Activated gamma-delta T cell treated with anti-CD3 and anti-CD28 coated beads, Interleukin-2, amount 50 U/mL, for 16 hours (primary cell): ENCODE measurements at places on chromosomes 4 and X.

DNA sequence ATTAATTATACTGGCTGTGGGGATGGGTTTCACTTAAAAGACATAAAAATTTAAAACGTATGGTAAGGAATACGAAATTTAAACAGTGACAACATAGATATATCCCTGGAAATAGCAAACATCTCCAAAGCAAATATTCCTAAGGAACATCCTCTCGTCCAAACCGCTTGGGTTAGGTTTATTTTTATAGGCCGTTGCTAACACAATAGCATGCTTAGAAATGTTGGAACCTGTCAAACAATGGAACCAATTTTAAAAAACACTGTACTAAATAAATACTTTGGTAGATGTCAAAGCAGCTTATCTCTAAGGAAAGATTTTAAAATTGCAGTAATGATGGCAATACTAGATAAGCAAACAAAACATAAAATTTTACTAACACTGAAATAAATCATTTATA is 45.4 kb downstream of the SEC24D start:
- no peak for DNase-seq

DNA sequence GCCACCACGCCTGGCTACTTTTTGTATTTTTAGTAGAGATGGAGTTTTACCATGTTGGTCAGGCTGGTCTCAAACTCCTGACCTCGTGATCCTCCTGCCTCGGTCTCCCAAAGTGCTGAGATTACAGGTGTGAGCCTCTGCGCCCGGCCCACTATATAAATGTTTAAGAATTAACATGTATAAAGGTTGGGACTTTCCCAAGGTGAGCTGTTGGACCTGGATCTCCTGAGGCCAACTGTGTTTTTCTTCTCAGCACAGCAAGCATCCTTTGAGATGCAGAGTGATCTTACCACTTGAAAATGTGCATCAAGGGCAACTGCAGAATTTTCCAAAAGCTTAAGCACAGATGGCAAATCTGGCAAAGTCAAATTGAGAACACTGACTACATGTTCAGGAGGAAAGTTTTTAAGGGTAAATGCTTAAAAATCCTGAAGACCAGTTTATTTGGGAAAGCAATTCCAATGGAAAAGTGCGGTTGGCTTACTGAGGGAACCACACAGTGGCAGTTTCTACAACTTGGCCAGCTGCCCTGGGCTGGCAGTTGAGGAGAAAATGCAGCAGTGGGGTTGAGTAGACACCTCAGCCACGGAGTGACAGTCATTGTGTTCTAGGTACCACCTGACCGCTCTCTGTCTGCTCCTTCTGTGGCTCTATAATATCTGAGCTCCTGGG is 168.9 kb downstream of the CBR4 start:
- DNase-seq: no peak

DNA sequence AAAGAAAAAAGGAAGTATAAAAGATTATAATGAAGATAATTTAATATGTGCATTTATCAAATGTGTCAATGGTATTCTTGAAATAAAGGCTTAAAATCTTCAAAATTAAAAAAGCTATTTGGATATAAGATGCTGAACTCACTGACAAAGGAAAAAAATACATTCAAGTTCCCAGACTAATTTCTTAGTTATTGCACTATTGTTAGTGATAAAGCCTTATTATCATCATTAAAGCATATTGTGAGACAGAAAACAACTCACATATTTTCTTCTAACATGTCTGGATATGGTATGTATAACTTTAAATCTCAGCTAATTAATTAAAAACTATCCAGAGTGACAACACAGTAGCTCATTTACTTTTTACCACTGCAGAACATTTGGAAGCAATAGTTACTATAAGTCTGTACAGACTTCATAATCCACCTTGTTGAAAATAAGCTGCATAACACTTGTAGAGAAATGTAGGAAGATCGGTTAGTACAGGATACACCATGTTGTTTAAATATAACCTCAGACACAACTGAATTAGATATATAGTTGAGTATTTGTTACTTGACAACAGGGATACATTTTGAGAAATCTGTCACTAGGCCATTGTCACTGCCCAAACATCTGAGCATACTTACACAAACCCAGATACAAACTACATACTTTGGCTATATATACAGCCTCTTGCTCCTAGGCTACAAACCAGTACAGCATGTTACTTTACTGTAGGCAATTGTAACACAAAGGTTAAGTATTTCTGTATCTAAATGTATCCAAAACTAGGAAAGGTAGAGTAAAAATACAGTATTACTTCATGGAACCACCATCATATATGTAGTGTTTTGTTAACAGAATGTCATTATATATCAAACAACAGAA is 12.8 kb upstream of the FAM200B start:
- no peak for DNase-seq

GRCh38 chrX:9464435-9465371 is at the start of gene TBL1X:
TBL1X (plus strand) TSS chrX:9465058; CDS start chrX:9653587, 188,529 bp downstream.
- peak; percentile 28 for DNase-seq

DNA sequence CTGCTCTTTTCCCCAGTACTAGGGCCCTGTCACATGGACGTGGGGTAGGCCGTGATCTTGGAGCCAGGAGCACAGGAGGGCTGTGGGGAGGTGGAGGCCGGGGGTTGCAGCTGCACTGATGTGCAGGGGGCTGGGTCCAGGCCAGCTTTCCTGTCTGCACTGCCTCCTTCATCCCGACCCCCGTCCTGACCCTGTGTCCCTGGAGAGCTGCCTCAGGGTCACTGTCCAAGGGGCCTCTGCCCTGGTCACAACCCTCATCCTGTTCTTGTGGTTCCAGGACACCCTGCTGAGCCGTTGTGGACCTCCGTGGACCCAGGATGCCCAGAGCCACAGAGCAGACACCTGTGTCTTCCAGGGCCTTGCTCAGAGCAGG is 91.7 kb upstream of the ADRA2C start:
- DNase-seq: no peak

GRCh38 chr4:78369679-78370078 is 181.9 kb upstream of the ANXA3 start:
- DNase-seq: no peak

DNA sequence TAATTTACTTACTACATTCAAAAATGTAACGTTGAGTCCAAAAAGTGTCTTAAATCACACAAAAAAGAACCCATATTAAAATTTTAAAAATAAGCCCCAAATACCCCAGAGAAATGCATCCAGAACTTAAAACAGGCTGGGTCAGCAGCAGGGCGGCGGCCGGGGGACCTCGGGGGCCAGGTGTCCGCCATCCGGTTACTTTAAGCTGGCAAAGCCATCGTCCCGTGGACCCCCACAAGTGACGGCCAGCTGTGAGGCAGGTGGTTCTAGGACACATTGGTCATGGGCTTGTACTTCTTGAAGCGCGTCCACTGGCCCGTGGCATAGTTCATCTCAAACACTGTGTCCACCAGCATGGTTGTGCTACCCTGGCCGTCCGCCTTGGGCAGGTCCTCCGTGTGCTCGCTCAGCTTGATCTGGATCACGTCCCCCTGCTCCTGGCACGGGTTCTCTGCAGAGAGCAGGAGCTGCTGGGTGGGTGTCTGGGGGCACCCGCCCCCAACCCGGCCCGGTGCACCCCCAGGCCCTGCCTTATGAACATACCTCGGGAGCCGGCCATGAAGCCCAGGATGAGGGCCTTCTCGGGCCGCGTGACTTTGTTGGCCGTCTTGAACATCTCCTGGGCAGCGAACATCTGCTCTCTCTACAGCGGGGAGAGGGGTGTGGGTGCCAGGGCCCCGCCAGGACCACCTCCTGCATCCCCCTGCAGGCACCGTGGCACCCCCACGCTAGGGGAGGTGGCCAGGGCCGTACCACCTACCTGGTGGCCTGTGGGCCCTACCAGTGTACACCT is 25.5 kb downstream of the NELFA start:
- no peak for DNase-seq
